ENCODE measurements at places on chromosomes 12 and 14.

- no peak for DNase-seq
Measured at GRCh38 chr12:123743002-123743401, 19.1 kb upstream of the DNAH10 start.

- DNase-seq, result no peak
Measured at GRCh38 chr12:115943310-115943629, 334.2 kb downstream of the MED13L start.

GRCh38 chr12:45670346-45671065 lies 59.0 kb upstream of the ARID2 start:
- no peak for DNase-seq

GRCh38 chr12:11868027-11868426 lies 202.7 kb upstream of the BCL2L14 start:
- DNase-seq, result no peak

- no peak for DNase-seq
Measured at GRCh38 chr14:101732118-101732517, 29.4 kb upstream of the PPP2R5C start.

DNA sequence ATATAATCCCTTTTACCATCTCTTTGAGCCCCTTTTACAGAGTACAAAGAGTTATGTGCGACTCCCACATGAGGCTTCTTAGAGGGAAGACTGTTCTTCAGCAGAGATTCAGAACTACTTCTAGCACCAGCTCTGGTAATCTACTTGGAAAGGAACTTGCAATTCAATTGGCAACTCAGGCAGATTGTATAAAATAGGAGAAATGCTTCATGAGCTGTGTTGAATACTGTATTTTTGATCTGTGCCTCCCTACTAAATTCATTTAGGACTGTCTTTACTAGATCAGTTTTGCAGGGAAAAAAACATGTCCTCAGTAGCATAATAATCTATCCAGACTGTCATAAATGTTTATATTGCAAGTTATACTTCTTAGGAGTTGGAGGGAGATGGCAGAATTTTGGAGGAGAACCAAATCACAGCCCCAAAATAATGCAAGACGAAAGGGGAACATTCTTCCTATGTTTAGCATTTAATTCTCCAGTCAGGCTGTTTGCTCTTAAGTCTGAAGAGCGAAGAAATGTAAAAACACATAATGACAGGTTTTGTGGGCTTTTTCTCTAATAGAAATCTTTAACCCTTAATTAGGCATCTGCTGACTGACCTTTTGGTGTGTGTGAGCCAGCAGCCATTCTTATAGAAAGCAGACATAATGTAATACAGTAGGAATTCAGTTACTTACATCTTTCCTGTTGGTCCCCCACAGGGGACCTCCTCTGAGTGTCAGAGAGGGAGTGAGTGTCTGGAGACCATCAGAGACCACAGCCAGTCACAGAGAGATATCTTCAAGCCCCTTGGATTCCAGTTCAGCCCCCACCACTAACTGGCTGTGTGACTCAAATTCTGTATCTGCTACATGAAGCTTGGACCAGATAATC lies 3.9 kb downstream of the ANO4 start:
- DNase-seq, result no peak

GRCh38 chr12:8045952-8046944 lies 13.7 kb downstream of the FOXJ2 start:
- no peak for DNase-seq

- DNase-seq, result no peak
Measured at GRCh38 chr14:92539875-92540274, 26.3 kb downstream of the RIN3 start.

- no peak for DNase-seq
Measured at GRCh38 chr14:61611880-61612630, 83.3 kb upstream of the HIF1A start.

- DNase-seq, result no peak
Measured at GRCh38 chr14:49977126-49977841, 84.4 kb downstream of the ARF6 start.

- DNase-seq, result no peak
Measured at GRCh38 chr12:120763250-120763649, 37.6 kb downstream of the ACADS start.

- no peak for DNase-seq
Measured at GRCh38 chr12:32821293-32821692, 65.6 kb upstream of the YARS2 start.

GRCh38 chr12:93587611-93588010 lies 15.1 kb downstream of the SOCS2 start:
- DNase-seq, result no peak

DNA sequence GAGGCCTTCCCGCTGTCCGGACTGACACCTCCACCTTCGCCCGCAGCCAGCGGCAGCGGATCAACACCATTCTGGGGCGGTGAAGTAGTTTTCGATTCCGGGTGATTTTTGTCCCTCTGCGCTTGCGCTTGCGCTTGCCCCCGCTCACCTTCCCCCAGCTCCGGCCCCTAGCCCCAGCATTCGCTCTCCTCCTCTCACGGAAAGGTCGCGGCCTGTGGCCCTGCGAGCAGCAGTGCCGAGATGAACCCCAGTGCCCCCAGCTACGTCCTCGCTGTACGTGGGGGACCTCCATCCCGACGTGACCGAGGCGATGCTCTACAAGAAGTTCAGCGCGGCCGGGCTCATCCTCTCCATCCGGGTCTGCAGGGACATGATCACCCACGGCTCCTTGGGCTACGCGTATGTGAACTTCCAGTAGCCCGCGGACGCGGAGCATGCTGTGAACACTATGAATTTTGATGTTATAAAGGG lies 22.7 kb upstream of the SRGAP1 start:
- no peak for DNase-seq

DNA sequence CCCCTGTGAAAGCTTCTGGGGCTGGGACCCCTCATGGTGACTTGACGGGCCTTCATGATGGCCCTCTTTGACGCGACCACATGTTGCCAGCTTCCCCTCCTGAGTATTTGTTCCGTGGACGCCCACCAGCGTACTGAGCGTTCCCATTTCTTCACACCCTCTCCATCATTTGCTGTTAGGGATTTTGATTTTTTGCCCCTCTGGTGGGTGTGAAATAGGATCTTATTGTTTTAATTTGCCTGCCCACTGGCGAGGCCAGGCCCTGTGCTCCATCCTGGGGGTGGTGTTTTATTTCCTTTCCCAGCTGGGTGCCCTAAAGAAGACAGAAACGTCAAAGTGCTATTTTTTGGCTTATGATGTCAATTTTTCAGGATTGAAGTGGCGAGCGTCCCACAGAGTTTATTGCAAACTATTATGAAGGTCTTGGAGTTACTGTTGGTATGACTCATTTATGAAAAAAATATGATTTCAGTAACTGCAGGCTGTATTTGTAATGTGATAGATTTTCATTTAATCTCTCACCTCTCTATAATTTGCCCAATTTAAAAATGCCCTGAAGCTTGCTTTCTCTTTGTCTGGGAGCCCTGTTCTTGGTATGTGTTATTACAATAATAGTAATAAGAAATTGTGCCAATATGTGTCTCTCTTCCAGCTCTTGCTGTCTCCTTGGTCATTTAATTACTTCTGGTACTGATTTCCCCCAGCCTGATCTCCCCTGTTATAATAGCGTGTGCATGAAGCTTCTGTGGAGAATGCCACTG lies 99.6 kb downstream of the SLC25A47 start:
- no peak for DNase-seq

GRCh38 chr12:63276537-63277365 lies 125.8 kb upstream of the AVPR1A start:
- no peak for DNase-seq

DNA sequence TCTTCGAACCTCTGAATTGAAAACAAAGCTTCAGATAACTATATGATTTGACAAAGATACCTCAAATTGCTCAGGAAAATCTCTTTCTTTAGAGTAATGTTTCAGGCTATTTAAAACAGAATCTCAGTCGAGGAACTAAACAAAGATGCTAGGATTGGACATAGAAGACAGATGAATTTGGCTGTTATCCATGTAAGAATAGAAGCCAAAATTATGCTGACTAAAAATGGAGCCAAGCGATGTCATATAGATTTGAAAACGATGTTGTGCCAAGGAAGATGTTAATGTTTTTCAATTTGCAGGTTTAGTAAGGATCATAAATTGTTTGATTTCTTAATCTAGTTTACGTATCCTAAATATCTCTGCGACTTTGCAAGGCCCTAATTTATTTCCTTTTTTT lies 295.9 kb downstream of the FOXG1 start:
- no peak for DNase-seq

GRCh38 chr12:12350868-12351463 lies 924 bp upstream of the MANSC1 start:
- DNase-seq, result no peak

DNA sequence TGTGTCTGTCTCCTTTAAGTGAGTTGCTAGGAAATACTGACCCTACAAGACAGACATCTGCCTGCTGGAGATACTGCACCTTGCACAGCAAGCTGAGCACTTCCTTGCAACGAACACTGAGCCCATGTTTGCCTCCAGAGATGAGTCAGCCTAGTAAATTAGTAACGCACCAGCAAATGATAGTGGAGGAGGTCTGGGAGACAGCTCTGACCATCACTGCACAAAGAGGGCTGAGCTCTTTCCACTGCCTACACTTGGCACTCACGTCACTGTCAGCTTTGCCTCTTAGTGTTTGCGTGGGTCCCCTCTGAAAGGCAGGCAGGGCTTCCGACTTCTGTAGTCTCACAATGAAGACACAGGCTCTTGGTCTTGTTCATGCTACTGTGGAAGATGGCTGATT lies 109.0 kb downstream of the APAF1 start:
- no peak for DNase-seq

DNA sequence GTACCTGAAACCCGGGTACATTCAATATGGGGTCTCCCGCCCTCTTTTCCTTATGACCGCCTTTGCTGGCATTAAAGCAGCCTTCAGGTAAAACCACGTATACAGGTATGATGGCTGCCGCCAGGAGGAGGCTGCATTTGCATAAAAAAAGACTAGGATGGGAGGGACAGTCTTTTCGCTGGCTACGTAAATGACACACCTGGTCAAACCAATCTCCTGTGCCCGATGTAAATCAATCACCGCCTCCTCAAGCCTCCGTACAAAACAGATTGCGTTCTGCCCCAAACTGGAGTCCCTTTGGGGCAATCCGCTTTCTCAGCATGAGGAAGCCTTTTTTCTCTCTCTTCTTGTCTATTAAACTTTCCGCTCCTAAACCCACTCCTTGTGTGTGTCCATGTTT lies 8.1 kb upstream of the ALDH1L2 start:
- DNase-seq, result no peak

- DNase-seq, result no peak
Measured at GRCh38 chr14:77199590-77199989, 18.0 kb downstream of the TMEM63C start.

DNA sequence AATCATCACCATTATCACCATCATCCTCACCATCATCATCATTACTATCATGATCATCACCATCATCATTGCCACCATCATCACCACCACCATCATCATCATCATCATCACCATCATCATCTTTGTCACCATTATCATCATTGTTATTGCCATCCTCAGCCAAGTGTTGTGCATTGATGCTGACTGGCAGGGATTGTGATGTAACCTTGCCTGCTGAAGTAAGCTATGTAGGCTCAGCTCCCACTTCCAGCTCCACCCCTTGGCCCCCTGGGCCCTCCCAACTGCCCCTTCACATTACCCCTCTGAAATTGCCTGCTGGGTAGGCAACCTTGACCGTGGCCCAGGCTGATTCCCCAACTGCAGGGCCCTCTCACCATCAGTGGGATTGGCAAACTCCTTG lies 37.6 kb downstream of the SVOP start:
- DNase-seq, result no peak

GRCh38 chr12:16573398-16574077 lies 32.4 kb downstream of the LMO3 start:
- no peak for DNase-seq

Measured in cortex of kidney (tissue), 1 donor.